ENCODE measurements at places on chromosomes 3 and 15.

- no peak for DNase-seq
These were observed 45.6 kb upstream of the FSTL1 start for GRCh38 chr3:120496278-120497002.

DNA sequence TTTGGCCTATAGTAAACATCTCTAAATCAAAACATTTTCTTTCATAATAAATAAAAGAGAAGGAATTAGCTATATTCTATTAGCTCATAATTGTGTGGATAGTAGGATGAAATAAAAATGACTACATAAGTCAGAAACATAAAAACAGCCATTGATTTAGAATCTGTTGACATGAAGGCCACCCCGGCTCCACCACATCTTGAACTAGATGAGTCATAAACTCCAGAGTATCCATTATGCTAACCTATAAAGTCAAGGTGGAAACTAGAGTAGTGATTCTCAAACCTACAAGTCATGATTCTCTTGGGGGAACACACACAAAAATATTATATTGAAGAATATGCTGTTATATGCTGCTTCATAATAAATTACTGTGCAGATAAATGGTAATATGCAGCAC is 831.0 kb downstream of the TUSC7 start:
- DNase-seq: no peak

- DNase-seq: no peak
These were observed 332.6 kb downstream of the PTPRG start for GRCh38 chr3:61893840-61894566.

- no peak for DNase-seq
These were observed 389.0 kb upstream of the LMCD1 start for GRCh38 chr3:8112587-8112986.

- no peak for DNase-seq
These were observed 247.7 kb upstream of the TLE3 start for GRCh38 chr15:70345251-70346019.
